ENCODE measurements at places on chromosomes 16 and 17. TPM values are rescaled to one million over a fixed set of nuclear protein-coding genes. Genes with fewer than 3 reads are reported as not detected.

- DNase-seq: no peak
These were observed 20.0 kb downstream of the PLCG2 start for GRCh38 chr16:81799138-81799504.

GRCh38 chr17:44775838-44776621 is 17.2 kb downstream of the ADAM11 start:
- no peak for DNase-seq

DNA sequence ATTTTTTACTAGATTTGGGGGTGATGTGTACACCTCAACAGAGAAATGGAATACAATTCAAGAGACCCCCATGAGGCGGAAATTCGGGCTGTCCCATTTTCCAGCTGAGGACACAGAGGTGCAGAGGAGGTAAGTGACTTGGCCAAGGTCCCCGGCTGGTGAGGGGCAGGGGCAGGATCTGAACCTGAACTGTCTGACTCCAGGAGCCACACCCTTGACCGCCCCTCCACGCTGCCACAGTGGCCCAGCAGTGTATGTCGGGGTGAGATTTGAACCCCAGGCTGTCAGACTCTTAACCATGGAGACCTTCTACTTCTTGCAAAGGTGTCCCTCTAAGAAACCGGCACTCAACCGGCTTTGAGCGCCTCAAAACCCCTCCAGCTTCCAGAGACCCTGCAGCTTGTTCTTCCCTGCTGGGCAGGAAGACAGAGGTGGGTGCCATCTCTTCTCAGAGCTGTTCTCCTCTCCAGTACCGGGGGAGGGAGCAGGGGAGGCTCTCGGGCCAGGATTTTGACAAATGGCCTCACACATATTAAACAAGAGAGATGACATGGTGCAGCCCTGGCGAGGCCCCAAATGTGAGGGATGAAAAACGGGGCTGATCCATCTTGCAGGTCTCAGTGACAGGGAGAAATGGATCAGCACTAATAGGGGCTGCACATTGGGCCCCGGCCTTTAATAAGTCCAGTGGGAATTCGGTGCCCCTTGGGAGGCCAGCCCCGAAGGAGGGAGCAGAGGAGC is 222.3 kb downstream of the GSG1L start:
- DNase-seq: no peak

DNA sequence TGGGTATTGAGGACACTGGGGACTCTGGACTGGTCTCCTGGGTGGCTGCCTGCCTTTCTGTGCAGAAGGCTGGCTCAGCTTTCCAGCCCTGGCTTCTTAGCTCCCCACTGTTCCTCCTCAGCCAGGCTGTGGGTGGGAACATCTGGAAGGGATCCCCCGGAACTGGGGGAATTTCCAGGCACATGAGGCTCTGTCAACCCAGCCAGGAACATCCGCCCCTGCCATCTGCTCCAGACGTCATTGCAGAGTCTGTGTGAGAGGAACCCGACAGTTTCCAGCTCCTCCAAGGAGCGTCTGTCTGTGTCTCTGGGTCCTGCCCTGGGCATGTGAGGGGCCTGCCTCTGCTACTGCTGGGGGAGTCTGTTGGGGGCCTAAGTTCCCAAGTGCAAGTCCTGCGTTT is 36.2 kb upstream of the CRHR1 start:
- DNase-seq: no peak

SOCS7 gene
- 6.5 TPM for total RNA-seq

TBC1D3E gene
- not detected for total RNA-seq

CLEC10A gene
- not detected for total RNA-seq
